Right lung (tissue), 10 donors: ENCODE measurements at places on chromosomes 3 and 15. TPM values are rescaled to one million over a fixed set of nuclear protein-coding genes. Genes with fewer than 3 reads are reported as not detected.

The UBR1 gene
- polyA plus RNA-seq: 18.3 TPM

The BRPF1 gene
- polyA plus RNA-seq: 16.8 TPM

The UROC1 gene
- 0.18 TPM for polyA plus RNA-seq

The HRH1 gene
- polyA plus RNA-seq: 4.4 TPM

The KCNH8 gene
- 1.2 TPM for polyA plus RNA-seq

The GOLGA8R gene
- 13.4 TPM for polyA plus RNA-seq

The TTBK2 gene
- polyA plus RNA-seq: 12.9 TPM

The PLSCR2 gene
- polyA plus RNA-seq: 0.82 TPM

The CD80 gene
- 3.6 TPM for polyA plus RNA-seq

The FAM107A gene
- polyA plus RNA-seq: 0.77 TPM

The TRAT1 gene
- 0.25 TPM for polyA plus RNA-seq

The HSPBAP1 gene
- 16.6 TPM for polyA plus RNA-seq

The TM6SF1 gene
- polyA plus RNA-seq: 3.7 TPM

DNA sequence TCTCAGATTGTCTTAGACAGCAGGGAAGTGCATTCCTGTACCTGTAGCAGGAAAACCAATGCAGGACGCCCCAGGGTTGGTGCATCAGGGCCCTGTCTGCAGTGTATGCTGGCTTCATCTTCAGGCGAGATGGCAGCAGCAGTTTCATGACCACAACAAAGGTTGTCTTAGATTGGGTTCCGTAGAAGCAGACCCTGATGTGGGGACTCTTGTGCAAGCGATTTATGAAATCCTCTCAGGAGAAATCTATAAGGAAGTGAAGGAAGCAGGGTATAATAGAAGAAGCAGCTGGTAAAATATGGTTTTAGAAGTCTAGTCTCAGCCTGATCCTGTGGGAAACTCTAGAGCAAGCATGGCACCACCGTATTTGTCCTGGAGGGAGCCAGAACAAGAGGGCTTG is 25.0 kb downstream of the DNAH1 start:
- no peak for DNase-seq

- peak; percentile 70 for DNase-seq
Observed at GRCh38 chr3:133535971-133536881, 37.3 kb upstream of the CDV3 start.

DNA sequence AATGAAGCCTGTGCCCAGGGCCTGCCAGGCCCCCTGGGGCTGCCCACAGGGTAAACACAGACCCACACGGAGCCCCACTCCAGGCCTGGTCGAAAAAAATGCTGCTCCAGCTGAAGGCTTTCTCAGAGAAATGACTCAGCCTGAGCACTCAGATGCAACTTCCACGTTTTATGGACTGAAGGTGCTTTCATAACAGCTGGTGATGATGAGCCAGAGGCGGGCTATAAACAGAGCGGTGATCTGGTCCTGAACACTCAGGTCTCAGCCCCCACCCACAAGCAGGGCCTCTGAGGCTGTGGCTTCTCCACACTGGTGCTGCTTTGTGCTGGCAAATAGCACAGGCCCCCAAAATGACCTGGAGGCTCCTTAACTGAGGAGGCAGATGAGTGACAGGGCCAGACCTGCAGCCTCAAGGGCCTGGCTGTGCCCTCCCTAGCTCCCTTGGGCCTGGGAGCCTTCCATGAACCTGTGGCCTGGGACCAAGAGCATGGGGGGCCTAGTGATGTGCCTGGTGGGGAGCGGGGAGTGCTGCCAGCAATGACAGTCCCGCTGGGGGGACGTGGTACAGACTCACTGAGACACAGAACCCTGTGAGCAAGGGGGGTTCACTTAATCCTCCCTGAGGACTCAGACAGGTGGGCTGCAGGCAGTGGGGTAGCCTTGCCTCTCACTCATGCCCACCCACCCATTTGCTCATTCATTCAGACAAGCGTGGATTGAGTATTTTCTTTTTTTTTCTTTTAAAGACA is 23.0 kb upstream of the FURIN start:
- DNase-seq: no peak

- DNase-seq: no peak
Observed at GRCh38 chr3:101252307-101252706, 68.1 kb downstream of the IMPG2 start.

GRCh38 chr15:61099020-61099810 is 129.9 kb downstream of the RORA start:
- no peak for DNase-seq

- DNase-seq: no peak
Observed at GRCh38 chr3:110971010-110971601, 100.5 kb upstream of the NECTIN3 start.

DNA sequence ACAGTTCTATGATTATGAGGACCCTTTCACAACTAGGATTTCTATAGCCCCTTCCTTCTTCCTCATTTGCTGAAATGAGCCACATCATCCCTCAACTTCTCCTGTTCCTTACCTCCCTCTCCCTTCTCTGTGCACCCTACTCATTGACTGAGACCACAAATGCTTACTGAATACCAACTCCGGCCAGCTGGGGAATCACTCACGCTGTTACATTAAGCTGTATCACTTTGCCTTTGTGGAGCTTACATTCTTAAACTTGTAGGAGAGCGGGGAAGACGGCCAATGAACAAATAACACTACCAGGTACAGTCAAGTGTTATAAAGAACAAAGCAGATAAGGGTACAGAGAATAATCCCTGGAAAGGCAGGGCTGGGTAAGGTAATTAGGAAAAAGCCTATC is 5.7 kb downstream of the SUCLG2 start:
- DNase-seq: no peak

GRCh38 chr3:59940718-59941117 is 890.9 kb upstream of the CFAP20DC start:
- no peak for DNase-seq

- DNase-seq: no peak
Observed at GRCh38 chr3:188711881-188712247, 459.9 kb upstream of the TPRG1 start.

DNA sequence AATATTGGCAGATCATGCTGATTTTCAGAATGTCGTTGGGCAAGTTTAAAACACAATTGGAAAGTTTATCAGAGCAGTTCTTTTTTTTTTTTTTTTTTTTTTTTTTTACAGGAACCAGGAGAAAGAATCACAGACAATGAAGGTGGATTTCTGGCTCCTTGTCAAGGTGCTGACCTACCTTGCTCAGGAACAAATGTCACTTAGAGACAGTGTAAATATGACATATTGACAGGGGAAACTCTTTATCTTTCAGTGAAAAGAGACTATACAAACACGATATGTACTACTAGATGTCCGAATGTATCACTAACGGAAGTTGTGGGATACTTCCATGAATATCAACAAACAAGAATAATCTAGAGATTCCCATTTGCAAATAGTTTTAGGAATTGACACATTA is 237.3 kb downstream of the FMN1 start:
- DNase-seq: no peak

DNA sequence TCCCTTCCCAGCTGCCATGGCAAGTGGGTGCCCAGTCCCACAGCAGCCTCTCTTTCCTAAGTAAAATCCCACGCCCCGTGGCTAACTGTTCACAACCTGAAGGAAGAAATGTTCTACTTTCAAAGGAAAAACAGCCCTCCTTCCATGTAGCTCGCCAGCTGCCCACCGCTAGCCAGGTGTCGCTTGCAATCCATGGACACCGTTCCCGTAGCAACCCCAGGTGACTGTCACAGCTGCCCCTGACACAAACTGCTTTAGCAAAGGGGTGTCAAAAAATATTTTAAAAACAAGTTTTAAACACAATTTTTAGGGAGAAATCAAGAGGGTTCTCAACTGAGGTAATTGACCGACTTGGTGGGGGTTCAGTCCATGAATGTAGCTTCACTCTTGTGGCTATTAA is 21.0 kb upstream of the CGNL1 start:
- DNase-seq: no peak

- no peak for DNase-seq
Observed at GRCh38 chr15:88606070-88606794, 14.9 kb upstream of the AEN start.

DNA sequence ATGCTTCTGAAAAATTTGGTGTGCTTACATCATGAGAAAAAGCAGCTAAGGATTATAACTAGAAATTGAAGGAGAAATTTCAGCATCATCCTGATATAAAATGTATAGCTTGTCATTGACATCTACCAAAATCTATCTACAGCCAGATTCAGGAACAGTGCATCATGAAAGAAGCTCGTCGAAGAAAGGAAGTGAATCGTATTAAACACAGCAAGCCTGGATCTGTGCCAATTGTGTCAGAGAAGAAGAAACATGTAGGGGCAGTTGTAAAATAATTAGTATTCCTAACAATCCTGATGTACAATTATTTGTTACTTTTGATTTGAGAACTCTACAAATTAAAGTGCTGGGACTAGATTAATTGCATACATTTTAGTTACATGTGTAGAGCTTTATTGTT is 37.2 kb downstream of the AP4E1 start:
- DNase-seq: no peak

DNA sequence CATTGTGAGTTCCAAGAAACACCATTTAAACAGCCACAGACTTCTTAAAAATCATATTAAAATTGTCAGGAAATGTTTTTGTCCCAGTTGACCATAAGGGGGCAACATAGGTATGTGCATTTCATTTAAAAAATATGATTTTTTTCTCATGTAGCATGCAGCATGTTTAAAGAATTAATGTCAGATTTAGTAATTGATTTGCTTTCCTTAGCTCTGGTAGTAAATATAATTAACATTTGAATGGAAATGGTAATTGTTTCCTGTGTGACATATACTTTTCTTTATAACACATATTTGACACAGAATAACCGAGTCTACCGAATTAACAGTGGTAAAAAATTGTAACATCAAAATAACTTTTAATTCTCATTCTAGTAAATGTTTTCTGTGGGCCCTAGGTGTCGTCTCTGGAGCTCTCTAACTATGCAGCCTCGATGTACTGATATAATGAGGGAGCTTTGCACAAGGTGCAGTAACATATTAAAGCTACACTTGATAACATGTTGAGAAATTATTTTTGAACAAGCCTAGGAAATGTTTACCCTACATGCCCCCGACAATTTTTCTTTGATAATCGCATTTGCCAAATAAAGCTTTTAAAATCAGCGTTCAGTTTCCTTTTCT is 34.9 kb downstream of the NXPE3 start:
- DNase-seq: no peak

GRCh38 chr3:153880493-153880892 is 240.7 kb upstream of the ARHGEF26 start:
- no peak for DNase-seq

DNA sequence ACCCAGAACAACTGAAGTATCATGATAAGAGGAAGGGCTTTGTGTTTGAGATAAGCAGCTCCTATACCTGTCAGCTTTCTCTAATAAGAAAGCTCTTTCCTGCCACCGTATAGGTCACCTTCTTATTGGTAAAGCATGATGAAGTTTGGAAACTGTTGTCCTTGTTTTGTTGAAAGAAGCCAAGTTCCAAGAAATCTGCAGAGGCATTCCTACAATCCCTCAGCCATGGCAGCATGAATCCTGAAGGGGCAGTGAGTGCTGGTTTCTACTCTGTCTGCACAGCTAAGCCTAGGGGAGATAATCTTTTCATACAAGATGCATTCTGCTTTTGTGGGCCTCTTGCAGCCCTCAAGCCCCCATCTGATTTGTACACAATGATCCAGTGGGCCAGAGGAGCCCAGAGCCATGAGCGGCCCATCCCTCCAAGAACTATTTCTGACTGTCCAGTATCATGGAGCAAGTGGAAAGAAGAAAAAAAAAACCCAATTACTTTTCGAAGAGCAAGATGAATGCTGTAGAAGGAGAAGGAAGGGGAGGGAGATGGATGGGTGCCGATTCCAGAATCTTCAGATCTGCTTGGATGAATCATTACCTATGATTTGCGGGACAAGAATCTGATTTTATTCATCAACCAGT is 1.9 kb upstream of the THBS1 start:
- no peak for DNase-seq

DNA sequence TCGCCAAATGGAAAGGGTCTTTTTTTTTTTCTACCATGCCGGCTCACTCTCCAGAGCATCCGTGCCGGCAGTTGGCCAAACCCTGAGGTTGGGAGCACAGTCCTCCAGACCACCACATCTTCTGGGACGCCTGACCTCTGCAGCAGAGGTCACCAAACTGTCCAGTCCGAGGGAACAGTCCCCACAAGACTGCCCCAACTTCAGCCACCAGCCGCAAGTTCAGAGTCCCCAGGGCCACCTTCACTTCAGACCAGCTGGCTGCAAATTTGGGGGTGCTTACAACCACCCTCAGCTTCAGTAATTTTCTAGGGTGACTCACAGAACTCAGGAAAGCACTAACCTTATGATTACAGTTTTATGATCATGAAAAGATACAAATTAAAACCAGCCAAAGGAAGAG is 28.9 kb downstream of the PLA2G4D start:
- no peak for DNase-seq

DNA sequence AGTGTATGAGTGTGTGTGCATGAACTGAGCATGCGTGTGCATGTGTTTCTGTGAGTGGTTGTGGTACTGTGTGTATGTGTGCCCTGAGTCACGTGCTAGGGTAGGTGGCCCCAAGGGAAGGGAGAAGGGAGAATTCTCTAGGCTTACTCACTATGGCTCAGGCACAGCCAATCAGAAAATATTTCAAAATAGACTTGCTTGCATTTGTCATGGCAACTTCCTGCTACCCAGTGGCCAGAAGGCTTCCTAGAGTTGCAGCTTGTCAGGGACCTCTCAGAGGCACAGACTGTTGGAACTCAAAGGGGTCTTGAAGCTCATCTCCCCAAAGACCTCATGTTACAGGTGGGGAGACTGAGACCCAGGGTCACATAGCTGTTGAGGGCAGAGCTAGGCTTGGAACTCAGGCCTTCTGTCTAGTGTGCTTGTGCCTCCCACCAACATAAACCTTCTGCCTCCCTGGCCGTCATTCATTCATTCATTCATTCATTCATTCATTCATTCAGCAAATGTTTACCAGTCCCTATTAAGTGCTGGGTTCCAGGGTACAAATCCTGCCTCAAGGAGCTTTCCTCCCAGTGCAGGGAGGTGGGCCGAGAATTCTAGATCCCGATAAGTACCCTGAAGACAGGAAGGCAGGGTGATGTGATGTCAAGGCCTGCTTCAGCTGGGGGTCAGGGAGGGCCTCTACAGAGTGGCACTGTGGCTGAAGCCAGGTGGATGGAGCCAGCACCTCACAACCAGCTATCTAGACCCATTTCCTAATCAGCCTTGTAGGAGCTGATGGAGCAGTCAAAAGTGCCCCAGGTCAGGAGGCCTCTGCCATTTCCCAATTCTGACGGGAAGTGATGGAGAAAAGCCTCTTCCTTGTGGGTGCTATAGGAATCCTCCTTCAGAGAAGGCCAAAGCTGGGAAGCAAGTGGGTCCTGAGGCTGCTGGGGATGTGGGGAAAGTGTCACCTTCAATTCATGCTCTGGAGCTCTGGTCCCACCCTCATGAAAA is 10.9 kb upstream of the RFT1 start:
- no peak for DNase-seq
